ENCODE measurements at places on chromosomes 2 and 18. TPM values are rescaled to one million over a fixed set of nuclear protein-coding genes. Genes with fewer than 3 reads are reported as not detected.

UBR3 gene
- 26.7 TPM for total RNA-seq

SDC1 gene
- total RNA-seq = not detected

ELAC1 gene
- 10.1 TPM for total RNA-seq

TNFRSF11A gene
- 7.5 TPM for total RNA-seq

IL37 gene
- not detected for total RNA-seq

BUB1 gene
- total RNA-seq = 91.9 TPM

FHOD3 gene
- not detected for total RNA-seq

LOXL3 gene
- total RNA-seq = 0.42 TPM

ZNF521 gene
- not detected for total RNA-seq

ZSWIM2 gene
- total RNA-seq = not detected

TUBA4B gene
- total RNA-seq = not detected

ST8SIA5 gene
- not detected for total RNA-seq

THUMPD2 gene
- 15.4 TPM for total RNA-seq

TACR1 gene
- total RNA-seq = not detected

RAB6D gene
- not detected for total RNA-seq

CCBE1 gene
- not detected for total RNA-seq

WDR54 gene
- total RNA-seq = 94.4 TPM

POMC gene
- 6.1 TPM for total RNA-seq

SERPINB7 gene
- total RNA-seq = not detected

B3GNT2 gene
- total RNA-seq = 46.0 TPM

MROH2A gene
- not detected for total RNA-seq

FAHD2B gene
- total RNA-seq = 26.9 TPM

QPCT gene
- total RNA-seq = 0.50 TPM

PPM1G gene
- 91.3 TPM for total RNA-seq

Measured in activated naive CD8-positive, alpha-beta T cell treated with anti-CD3 and anti-CD28 coated beads, Interleukin-2, amount 10 ng/mL, durations not matched to agents 7 days and 5 days (primary cell).